Breast epithelium (tissue), 4 donors: ENCODE measurements at places on chromosomes 3 and 15.

DNA sequence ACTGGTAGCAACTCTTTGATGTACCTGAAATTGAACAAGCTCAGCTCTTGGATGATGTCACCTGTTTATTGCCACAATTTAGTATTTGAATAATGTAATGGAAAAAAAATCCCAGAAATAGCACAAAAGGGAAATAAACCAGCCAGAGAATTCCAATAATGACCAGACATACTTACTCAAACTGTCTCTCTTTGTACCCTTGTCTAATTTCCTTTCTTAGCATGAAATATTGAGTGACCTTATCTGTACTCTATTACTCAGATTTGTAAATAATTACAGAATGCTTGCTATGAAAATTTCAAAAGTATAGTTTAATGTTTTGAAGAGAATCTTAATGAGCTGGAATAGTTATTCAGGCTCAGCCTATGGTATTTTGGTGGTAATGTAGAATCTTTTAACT is 555.4 kb upstream of the SGO1 start:
- DNase-seq = no peak

DNA sequence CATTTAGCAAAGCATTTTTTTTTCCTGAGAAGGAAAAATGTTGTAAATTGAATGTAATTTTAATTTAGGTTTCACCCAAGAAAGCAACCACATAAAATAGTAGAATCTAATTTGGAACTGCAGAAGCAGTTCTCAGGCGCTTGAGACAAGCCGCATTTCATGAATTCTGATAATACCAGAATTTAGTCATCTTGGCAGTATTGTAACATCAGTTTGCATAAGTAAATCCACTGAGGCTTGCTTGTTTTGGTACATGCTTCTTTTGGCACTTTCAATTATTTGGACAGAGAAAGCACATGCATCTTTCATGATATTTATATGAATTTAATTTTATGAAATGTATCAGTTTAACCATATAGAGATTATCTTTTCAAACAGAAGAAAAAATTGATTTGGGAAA is 389.7 kb upstream of the ROBO1 start:
- DNase-seq = no peak

- no peak for DNase-seq
Observed at GRCh38 chr3:22269831-22270230, 518.8 kb upstream of the ZNF385D start.

- no peak for DNase-seq
Observed at GRCh38 chr3:172134352-172134751, 95.0 kb downstream of the FNDC3B start.
